Gastrocnemius medialis (tissue), 4 donors: ENCODE measurements at places on chromosomes 3 and 15. TPM values are rescaled to one million over a fixed set of nuclear protein-coding genes. Genes with fewer than 3 reads are reported as not detected.

- no peak for DNase-seq
Observed at GRCh38 chr3:81871358-81872155, 110.1 kb upstream of the GBE1 start.

DNA sequence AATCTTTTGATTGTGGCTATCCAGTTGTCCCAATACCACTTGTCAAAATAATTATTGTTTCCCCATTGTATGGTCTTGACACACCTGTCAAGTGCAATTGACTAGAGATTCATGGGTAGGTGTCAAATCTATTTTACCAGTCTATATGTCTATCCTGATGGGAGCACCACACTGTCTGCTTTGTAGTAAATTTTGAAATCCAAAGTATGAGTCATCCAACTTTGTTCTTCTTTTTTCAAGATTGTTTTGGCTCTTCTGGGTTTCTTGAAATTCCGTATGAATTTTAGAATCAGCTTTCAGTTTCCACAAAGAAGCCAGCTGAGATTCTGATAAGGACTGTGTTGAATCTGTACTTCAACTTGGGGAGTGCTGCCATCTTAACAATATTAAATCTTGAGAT, 71.9 kb downstream of the CSNK1G1 start:
- DNase-seq: no peak

DNA sequence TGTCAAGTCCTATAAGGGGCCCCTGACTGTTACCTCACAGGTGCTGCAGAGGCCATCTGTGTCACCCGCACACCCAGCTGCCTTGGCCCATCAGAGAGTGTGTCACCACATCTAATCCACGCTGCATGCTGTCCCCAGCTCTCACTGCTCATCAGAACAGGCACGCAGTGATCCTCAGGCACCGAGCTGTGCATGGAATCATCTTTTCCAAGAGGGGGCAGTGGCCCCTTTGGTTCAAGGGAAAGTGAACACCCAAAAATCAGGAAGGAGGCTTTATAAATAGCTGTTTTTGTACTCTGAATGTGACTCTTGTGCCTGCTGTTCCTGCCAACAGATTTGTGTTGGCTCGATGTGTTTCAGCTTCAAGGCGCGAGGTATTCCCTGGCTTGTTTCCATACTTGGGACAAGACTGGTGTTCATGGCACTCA, 110.3 kb upstream of the ETV5 start:
- DNase-seq: peak; percentile 84

GRCh38 chr3:48532271-48532976, 24.2 kb downstream of the PFKFB4 start:
- DNase-seq: no peak

GRCh38 chr15:49675041-49675440, 54.2 kb downstream of the DTWD1 start:
- no peak for DNase-seq

DNA sequence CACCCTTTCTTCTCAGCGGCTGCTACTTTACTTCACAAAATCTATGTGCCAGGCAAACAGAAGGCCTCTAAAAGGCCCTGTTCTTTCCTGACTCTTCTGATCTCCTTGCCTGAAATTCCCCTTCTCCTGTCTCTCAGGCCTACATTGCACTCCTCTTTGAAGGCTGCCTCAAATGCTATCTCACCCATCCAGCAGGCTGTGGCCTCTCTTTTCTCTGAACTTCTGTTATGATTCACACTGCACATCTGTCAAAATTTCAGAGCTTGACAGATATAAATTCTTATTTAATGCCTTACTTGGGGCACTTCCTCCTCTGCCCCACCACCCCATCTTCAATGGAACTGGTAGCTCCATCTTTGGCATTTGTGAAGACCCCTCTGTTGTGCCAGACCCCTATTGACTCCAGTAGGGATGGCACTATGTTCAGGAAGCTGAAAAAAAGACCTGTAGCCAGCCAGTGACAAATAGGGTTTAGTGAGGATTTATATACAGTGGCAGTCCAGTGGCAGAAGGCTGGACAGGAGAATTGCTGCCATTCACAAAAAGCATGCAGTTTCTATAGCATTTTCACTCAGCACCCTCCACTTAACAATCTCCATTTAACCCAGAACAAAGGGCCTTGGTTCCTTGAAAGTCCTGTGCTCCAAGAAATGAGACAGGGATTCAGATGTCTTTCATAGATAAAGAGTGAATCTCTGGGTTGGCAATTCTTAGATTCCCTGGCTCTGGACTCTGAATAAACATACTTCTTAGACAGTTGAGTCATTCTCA, 415.8 kb upstream of the GRM7 start:
- no peak for DNase-seq

DNA sequence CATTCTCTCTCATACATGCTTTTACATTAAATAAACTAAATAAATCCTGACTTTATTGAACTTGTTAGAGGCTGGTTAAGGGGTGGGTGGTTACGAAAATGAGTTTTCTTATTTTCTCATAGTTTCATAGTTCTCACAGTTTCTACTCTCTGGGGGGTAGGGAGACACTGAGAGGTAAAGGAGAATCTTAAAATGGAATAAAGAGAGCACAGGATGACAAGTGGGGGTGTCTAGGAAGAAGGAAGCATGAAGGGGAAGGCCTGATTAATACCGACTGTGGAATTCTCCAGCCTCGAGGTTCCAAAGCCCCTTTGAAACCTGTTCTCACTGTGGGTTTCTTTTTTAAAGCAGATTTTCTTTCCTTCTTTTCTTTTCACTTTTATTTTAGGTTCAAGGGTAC, 66.4 kb upstream of the TRA2B start:
- no peak for DNase-seq

Gene MYLK
- 7.0 TPM for total RNA-seq

Gene ISG20
- total RNA-seq: 1.2 TPM

Gene TRIM42
- total RNA-seq: not detected

Gene TRIM71
- total RNA-seq: not detected

Gene SGO1
- not detected for total RNA-seq

Gene CCDC174
- 11.1 TPM for total RNA-seq
